ENCODE measurements at places on chromosomes 6 and 20.

- DNase-seq, result peak; percentile 30
Measured at GRCh38 chr6:39102071-39102820, 12.7 kb downstream of the SAYSD1 start.

- no peak for DNase-seq
Measured at GRCh38 chr6:84801250-84801649, 36.9 kb upstream of the TBX18 start.

GRCh38 chr6:10837009-10837621 is 1.2 kb downstream of the MAK start:
- DNase-seq, result peak; percentile 26

GRCh38 chr6:30490026-30490876 is 942 bp downstream of the HLA-E start:
- peak; percentile 82 for DNase-seq

DNA sequence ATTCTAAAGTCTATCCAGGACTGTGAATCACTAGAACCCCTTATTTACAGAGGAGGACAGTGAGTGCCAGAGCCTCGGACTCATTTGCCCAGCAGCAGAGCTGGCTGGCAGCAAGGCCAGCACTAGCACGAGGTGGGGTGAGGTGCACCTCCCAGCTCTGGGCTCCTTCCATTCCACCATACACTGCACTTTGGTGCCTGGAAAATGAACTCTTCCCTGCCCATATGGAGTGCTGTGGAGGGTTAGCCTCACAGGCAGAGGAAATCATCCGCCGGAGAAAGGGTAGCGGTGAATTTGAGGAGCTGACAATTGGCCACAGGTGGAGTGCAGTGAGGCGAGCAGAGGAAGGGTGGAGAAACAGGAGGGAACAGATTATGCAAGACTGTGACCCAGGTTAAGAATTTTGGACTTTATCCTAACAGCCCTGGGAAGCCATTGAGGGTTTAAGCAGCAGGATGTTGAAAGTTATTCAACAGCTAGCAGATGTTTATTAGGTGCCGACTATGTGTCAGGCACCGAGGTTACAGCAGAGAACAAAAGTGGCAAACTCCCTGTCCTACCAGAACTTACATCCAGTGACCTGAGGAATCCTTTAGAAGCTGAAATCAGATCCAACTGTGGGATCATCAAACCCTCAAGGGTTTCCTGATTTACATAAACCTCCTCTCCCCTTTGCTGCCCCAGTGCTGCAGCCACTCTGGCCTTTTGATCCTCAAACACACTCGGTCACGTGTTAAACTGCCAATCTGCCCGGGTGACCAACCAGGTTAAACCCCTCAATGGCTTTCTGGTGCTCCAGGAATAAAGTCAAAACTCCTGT is 6.2 kb downstream of the TRIM26 start:
- no peak for DNase-seq

GRCh38 chr6:42410861-42411260 is 40.9 kb downstream of the TRERF1 start:
- no peak for DNase-seq

GRCh38 chr6:140546640-140547039 is 1172.2 kb upstream of the CITED2 start:
- no peak for DNase-seq

GRCh38 chr6:138588805-138589434 is 89.6 kb upstream of the NHSL1 start:
- DNase-seq, result peak; percentile 76

DNA sequence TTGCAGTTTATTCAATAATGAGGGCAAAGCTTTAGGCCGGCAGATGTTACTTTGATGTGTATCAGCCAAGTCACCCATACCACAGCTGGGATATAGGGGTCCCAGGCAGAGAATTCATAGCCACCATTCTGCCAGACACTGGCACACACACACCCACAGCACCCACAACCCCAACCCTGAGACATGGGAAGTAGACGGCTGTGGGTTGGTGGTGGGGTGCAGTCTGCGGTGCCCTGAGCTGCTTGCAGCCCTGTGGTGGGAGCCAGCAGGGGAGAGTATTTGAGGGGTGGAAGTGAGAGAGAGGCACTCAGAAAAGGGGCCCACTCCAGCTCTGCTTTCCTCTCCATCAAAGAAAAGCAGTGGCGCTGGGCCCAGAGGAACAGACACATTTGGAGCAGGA is 125.3 kb downstream of the FOXO3 start:
- DNase-seq, result no peak

- DNase-seq, result no peak
Measured at GRCh38 chr20:53985150-53985518, 85.3 kb downstream of the BCAS1 start.

DNA sequence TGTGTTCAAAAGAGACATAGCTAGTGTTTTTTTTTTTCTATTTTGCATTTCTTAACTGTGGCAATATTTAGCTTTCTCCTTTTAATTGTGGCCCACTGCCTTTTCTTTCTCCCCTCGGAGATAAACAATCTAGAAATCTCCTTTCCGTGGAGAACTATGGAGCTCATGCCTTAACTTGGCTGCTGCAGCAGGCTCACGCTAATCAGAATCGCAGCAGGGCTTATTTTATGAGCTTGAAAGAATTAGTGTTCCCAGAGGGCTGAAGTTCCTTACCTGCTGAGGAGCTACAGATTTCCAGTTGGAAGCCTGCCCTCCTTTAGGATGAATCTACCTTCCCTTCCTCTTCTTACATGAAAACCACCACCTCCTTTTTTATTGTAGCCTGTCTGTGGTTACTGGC is 35.6 kb downstream of the CTNNBL1 start:
- no peak for DNase-seq

GRCh38 chr20:19981031-19981451 is 36.1 kb upstream of the NAA20 start:
- DNase-seq, result no peak

All from hepatic stellate cell (primary cell).